Esophagus squamous epithelium (tissue), 5 donors: ENCODE measurements at places on chromosomes 3 and 15.
A peak's percentile ranks its signal among the peaks of the same experiment; 100 is the strongest.

GRCh38 chr15:87493803-87494202 lies 762.7 kb downstream of the NTRK3 start:
- DNase-seq: no peak
- no peaks in the 10 kb centered on the region for H3K4me1 ChIP-seq
- H3K27me3 ChIP-seq: no peaks in the 10 kb centered on the region
- no peak overlapping the region for H3K4me3 ChIP-seq
- no peaks in the 10 kb centered on the region for H3K36me3 ChIP-seq

DNA sequence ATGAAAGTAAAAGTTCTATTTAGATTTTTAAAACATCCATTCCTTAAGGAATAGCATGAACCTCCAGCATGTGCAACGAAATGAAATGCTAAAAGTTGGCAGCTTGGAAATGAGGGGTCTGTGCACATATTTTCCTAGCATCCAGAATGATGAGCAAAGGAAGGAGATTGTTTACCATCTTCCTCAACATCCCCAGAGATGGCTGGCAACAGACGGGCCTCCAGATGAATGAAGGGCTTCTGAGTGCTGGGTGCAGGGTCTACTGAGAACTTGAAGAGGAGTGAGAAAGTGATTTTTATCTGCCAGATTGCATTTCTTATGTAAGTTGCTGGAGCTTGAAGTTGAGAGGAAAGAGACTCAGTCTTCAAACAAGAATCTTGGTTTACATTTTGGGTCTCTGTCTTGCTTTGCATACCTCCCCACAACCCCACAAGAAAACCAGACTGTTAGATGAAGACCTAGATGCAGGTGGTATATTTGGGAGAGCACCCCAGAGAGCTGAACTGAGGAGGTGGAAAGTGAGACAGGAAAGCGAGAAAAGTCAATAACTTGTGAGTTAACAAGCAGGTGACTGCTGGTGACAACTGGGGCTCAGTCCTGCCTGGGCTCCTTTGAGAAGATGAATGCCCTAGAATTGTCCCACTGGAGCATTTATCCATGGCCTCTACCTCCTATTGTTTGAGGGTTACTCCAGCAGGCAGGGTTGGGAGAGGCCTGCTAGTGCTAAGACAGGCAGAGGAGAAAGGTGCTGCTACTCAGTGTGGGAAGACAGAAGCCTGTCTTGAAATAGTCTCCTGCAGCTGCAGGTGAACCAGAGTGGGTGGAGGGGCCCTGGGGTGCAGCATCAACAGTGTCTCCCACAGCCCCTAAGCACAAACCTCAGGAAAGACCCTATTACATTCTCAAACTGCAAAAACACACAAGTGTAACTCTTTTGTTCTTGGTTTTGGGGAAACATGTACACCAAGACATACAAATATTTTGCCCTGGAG lies 10.5 kb upstream of the CCK start:
- no peak overlapping the region for H3K4me3 ChIP-seq
- no peaks in the 10 kb centered on the region for H3K36me3 ChIP-seq
- no peak for DNase-seq
- H3K27me3 ChIP-seq: no peaks in the 10 kb centered on the region

DNA sequence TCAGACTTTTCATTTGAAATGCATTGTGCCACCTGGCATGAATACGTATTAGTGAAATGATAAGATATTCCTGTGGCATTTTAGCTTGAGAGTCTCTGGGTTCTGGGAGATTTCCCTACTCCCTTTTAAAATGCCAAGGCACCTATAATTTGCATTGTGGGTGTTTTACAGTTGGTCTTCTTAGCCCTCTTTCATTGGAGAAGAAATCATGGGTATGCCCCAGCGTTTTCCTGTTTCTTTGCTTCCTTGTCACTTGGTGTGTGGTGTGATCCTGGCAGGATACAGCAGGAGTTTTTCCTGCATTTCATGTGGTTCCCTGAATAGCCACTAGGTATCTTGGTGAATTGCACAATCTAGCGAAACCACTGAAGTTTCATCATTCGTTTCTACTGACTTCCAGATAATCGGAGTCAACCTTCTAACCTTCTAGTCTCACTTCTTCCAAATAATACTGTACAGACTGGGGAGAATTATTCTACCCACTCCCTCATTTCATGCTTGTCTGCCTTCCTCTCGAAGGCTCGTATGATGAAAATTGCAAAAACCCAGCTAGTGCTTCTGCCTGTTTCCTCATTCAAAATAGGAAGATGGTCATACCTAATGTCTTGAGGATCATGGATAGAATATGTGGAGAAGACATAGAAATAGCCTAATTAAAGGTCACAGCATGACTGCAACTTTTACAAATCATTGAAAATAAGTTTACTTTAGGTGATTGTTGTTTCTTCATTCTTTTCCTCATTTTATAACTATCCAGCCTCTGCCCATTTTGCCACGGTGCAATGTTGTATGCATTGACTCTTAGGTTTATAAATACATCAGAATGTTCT lies 2.6 kb downstream of the BHLHE40 start:
- DNase-seq: no peak
- H3K4me1 ChIP-seq: peaks cover 74% of the 10 kb centered on the region
- peaks cover 6% of the 10 kb centered on the region for H3K36me3 ChIP-seq
- H3K27ac ChIP-seq: peak overlapping the region; percentile 99
- peak overlapping the region; percentile 90 for H3K4me3 ChIP-seq
- no peaks in the 10 kb centered on the region for H3K27me3 ChIP-seq

GRCh38 chr3:89414270-89414669 lies 306.8 kb downstream of the EPHA3 start:
- no peak for DNase-seq
- no peak overlapping the region for H3K4me3 ChIP-seq
- H3K36me3 ChIP-seq: no peaks in the 10 kb centered on the region
- no peaks in the 10 kb centered on the region for H3K4me1 ChIP-seq
- no peaks in the 10 kb centered on the region for H3K27me3 ChIP-seq

DNA sequence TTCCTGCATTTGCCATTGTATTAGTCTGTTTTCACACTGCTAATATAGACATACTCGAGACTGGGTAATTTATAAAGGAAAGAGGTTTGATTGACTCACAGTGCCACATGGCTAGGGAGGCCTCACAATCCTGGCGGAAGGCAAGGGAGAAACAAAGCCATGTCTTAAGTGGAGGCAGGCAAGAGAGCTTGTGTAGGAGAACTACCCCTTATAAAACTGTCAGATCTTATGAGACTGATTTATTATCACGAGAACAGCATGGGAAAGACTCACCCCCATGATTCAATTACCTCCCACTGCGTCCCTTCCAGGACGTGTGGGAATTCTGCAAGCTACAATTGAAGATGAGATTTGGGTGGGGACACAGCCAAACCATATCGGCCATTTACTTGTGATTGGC lies 27.8 kb downstream of the YEATS2 start:
- DNase-seq: no peak
- H3K4me3 ChIP-seq: no peak overlapping the region
- H3K27me3 ChIP-seq: no peaks in the 10 kb centered on the region

DNA sequence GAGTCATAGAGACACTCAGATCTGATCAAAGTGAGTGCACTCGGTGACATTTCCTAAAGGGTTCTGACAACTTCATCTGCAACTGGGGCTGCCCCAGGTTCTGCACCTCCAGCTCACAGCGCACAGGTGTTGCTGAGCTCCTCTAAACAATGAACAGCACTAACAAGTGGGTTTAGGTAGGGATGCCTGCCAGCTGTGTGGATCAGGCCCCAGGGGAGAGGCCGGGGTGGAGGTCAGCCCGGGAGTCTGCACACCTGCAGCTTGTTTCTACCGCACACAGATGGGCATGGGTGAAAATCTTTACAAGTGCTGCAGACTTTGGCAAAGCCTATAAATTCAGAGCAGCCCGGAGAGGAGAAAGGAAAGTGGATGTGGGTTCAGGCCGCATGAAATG lies 355 bp downstream of the FBXW12 start:
- no peak overlapping the region for H3K4me3 ChIP-seq
- H3K36me3 ChIP-seq: no peaks in the 10 kb centered on the region
- H3K27me3 ChIP-seq: no peaks in the 10 kb centered on the region
- no peak overlapping the region for H3K27ac ChIP-seq

DNA sequence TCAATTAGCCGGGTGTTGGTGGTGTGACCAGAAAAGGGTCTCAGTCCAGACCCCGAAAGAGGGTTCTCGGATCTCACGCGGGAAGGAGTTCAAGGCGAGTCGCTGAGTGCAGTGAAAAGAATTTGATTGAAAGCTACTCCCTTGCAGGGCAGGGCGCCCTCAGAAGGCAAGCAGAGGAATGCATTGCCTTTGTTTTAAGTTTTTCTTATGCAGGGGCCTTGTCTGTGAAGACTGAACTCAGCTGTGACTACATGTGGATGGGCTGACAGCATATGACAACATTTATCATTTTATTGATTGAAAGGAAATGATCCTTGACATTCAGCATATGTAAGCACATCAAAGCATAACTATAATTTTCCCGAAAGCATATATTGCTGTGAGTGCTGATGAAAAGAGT lies 11.8 kb downstream of the CPN2 start:
- no peak overlapping the region for H3K27ac ChIP-seq
- no peaks in the 10 kb centered on the region for H3K27me3 ChIP-seq
- no peak for DNase-seq
- no peak overlapping the region for H3K4me3 ChIP-seq
- H3K36me3 ChIP-seq: no peaks in the 10 kb centered on the region

DNA sequence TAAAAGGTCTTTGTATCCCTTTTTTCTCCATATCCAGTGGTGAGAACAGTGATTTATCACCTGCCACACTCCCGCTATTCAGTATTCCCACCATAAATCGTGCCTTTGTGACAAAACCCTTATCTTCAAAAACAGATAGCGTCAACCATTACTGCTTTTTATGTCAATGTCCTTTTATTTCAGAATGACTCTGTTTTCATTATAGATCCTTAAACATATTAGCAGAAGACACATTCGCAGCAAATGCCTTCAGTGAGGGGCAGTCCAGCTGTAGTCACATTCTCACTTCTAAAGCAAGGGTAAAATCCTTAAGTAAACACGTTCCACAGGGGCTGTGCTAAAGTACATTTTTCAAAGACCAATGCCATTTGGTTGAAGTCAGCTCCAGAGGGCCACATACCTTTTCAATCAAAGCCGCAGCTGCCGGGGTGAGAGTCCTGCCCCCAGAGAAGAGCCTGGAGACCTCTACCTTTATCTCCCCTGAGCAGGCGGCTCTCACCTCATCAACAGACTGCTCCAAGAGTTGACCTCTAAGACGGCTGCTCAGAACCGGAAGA lies 53.4 kb downstream of the PDZRN3 start:
- no peak for DNase-seq
- H3K4me3 ChIP-seq: no peak overlapping the region
- H3K36me3 ChIP-seq: no peaks in the 10 kb centered on the region

- no peak for DNase-seq
- H3K4me3 ChIP-seq: no peak overlapping the region
- no peaks in the 10 kb centered on the region for H3K27me3 ChIP-seq
Observed at GRCh38 chr3:129016356-129016719, 15.2 kb downstream of the EFCC1 start.

DNA sequence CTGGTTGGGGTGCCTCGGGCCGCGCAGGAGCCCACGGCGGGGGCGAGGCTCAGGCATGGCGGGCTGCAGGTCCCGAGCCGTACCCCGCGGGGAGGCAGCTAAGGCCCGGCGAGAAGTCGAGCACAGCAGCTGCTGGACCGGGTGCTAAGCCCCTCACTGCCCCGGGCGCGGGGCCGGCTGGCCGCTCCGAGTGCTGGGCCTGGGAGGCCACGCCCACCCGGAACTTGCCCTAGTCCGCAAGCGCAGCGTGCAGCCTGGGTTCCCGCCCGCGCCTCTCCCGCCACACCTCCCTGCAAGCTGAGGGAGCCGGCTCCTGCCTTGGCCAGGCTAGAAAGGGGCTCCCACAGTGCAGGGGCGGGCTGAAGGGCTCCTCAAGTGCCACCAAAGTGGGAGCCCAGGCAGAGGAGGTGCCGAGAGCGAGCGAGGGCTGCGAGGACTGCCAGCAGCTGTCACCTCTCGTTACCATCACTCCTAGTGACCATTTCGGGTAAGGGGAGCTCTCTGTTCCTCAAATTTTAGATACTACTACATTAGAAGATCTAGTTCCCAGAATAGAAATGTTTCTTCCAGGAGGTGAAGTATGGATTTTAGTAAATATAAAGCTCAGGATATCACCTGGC lies 417.0 kb upstream of the AGTR1 start:
- no peak overlapping the region for H3K27ac ChIP-seq
- H3K4me1 ChIP-seq: no peaks in the 10 kb centered on the region
- H3K4me3 ChIP-seq: no peak overlapping the region
- no peaks in the 10 kb centered on the region for H3K27me3 ChIP-seq
- H3K36me3 ChIP-seq: no peaks in the 10 kb centered on the region

- DNase-seq: no peak
- no peak overlapping the region for H3K27ac ChIP-seq
- no peaks in the 10 kb centered on the region for H3K36me3 ChIP-seq
- H3K27me3 ChIP-seq: no peaks in the 10 kb centered on the region
Observed at GRCh38 chr15:60511351-60512031, 32.5 kb upstream of the ICE2 start.

DNA sequence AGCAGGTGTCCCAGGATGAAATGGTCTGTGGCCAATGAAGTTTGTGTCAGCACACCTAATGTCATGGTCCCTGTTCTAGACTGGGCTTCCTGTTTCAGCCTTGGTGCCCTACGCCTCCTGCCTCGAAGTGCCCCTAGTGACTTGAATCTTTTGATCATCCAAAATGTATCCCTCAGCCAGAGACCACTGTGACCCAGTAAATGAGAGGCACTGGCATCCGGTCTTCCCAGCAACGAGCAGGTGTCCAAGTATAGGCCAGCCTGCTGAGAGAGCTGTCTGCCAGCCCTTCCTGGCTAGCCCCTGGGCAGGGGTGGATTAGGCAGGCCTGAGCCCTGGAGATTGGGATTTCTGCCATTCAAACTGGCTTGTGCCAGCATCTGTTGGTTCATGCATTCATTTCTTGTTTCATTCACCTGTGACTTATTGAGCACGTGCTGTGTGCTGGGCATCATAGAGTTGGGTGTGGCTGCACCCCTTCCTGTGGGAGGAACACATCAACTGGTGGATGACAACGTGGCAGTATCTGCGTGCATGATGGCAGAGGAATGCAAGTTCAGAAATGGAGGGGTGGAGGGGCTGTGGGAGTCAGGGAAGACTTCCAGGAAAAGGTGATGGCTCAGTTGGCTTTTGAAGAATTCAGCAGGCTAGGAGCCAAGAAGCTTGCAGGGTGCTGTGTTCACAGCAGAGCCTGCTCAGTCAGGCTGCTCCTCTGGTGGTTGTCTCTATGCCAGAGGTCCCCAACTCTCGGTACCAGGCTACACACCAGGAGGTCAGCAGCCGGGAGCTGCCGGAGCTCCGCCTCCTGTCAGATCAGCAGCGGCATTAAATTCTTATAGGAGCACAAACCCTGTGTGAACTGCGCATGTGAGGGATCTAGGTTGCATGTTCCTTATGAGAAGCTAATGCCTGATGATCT lies 21.6 kb downstream of the ESYT3 start:
- no peak overlapping the region for H3K27ac ChIP-seq
- H3K4me3 ChIP-seq: no peak overlapping the region
- H3K4me1 ChIP-seq: no peaks in the 10 kb centered on the region
- no peak for DNase-seq
- H3K36me3 ChIP-seq: no peaks in the 10 kb centered on the region
- H3K27me3 ChIP-seq: no peaks in the 10 kb centered on the region

- H3K36me3 ChIP-seq: no peaks in the 10 kb centered on the region
- H3K4me3 ChIP-seq: no peak overlapping the region
Observed at GRCh38 chr15:93825682-93826081, 405.7 kb upstream of the MCTP2 start.

GRCh38 chr3:36580716-36581115 lies 183.6 kb downstream of the DCLK3 start:
- no peaks in the 10 kb centered on the region for H3K36me3 ChIP-seq
- no peak overlapping the region for H3K27ac ChIP-seq
- H3K27me3 ChIP-seq: no peaks in the 10 kb centered on the region
- no peak overlapping the region for H3K4me3 ChIP-seq

- H3K4me1 ChIP-seq: peaks cover 74% of the 10 kb centered on the region
- no peak for DNase-seq
- no peaks in the 10 kb centered on the region for H3K27me3 ChIP-seq
- H3K27ac ChIP-seq: no peak overlapping the region
- H3K4me3 ChIP-seq: no peak overlapping the region
Observed at GRCh38 chr15:22948056-22948455, 32.1 kb downstream of the CYFIP1 start.
